ENCODE measurements at places on chromosomes 5 and 9. TPM values are rescaled to one million over a fixed set of nuclear protein-coding genes. Genes with fewer than 3 reads are reported as not detected.

DNA sequence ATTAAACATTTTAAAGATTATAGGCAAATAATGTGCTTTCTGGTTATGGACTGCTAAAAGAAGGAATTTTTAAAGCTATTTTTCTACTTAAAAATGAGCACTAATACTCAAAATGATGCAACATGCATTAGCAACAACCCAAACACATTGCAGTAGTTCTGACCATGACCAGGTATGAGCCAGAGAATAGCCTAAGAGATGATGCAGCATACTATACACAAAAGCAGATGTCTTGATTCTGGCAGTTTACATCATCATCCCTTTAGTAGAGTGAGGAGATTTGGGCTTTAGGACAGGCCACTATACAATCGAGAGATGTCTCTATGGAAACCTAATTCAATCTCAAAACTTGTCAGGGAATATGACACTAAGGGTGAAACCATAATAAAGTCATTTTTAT is 307.1 kb downstream of the PRR16 start:
- no peak overlapping the region for H3K27ac ChIP-seq
- no peaks in the 10 kb centered on the region for H3K27me3 ChIP-seq
- DNase-seq = no peak
- H3K4me3 ChIP-seq = no peak overlapping the region
- no peaks in the 10 kb centered on the region for H3K4me1 ChIP-seq

DNA sequence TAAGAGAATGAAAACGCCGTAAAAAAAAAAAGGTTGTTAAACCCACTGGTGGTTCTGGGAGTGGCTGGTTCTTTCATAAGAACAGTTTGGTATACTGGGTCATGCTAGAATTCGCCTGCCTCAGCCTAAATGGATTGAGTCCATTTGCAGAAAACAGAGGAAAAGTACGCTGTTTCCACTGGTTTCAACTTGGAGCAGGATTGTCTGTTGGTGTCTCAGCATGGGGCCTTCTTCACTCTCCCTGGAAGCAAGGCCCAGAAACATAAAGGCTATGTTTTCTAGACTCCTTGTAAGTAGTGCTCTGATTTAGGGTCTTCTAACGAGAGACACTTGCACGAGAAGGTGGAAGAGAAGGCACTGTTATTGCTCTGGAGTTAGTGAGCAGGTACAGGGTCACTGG is 116.9 kb upstream of the MTAP start:
- H3K27me3 ChIP-seq = no peaks in the 10 kb centered on the region
- H3K27ac ChIP-seq = peak overlapping the region; percentile 96
- DNase-seq = no peak
- no peak overlapping the region for H3K4me3 ChIP-seq
- no peaks in the 10 kb centered on the region for H3K36me3 ChIP-seq

GRCh38 chr9:116726602-116727001 is 39.5 kb downstream of the TRIM32 start:
- H3K36me3 ChIP-seq = no peaks in the 10 kb centered on the region
- H3K27me3 ChIP-seq = no peaks in the 10 kb centered on the region
- no peak overlapping the region for H3K4me3 ChIP-seq
- no peak overlapping the region for H3K27ac ChIP-seq
- DNase-seq = no peak

DNA sequence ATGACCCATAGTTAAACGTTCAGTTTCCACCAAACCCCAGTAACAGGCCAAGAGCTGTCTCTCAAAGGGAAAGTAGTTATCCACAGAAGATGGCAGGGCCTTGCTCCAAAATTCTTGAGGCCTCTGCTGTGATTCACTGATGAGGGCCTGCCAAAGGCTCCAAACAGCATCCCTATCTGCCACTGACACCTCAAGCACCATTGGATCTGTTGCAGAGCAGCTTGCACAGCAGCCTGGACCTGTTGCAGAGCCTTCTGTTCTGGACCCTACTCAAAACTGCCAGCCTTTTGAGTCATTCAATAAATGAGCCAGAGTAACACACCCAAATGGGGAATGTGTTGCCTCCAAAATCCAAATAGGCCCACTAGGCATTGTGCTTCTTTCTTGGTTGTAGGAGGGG is 741.5 kb upstream of the RGMB start:
- no peaks in the 10 kb centered on the region for H3K4me1 ChIP-seq
- no peak for DNase-seq
- no peaks in the 10 kb centered on the region for H3K27me3 ChIP-seq
- no peak overlapping the region for H3K27ac ChIP-seq

DNA sequence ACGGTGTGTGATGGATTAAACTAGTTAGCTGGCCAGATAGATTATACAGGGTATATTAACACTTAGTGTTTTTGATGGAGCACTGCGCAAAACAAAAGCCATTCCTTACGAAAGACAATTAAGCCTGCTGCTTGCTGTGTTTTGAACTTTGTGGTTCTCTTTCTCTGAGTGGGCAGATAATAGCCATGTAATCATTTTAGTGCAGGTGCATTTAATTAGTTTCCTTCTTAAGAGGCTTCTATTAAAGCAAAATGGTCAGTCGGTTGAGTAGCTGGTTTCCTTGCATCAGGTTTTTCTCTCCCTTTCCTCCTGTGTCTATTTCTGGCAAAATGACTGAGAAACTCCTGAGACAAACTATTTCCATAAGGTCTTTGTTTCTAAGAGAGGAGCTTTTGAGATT is 512.5 kb downstream of the DMAC1 start:
- no peaks in the 10 kb centered on the region for H3K4me1 ChIP-seq
- H3K36me3 ChIP-seq = no peaks in the 10 kb centered on the region
- no peaks in the 10 kb centered on the region for H3K27me3 ChIP-seq
- no peak for DNase-seq
- no peak overlapping the region for H3K4me3 ChIP-seq

The NR4A3 gene
- total RNA-seq = 0.22 TPM

DNA sequence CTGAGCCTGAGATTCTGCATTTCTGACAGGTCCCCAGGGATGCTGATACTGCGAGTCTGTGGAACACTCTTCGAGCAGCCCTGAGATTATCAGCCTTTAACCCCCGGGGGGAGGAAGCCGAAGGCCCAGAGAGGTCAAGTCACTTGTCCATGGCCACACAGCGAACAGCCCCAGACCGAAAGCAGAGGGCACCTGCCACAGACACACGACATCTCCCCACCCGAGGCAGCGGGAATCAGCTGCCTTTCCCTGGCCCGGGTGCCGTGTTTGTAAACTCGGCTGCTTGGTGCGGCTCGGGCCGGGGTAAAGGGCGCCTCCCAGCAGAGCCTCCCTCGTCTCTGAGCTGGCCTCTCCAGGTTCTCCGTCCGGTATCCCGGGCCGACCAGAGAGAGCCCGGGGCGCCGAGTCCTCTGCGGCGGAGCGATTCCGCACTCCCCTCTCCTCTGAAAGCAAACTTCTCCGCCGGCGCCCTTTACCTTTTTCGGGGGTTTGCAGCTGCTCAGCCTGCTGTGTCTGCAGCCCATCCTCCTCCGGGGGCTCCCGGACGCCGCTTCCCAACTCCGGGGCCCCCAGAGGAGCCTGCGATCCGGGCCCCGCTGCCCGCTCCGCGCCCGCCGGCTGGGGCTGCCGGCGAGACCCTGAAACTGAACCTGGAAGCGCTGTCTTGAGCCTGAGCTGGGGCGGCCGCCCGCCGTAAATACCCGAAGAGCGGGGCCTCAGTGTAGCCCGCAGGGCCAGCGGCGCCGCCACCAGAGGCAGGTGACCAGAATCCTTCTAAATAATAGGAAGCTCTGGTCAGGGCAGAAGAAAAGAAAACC is at the start of gene CCDC69:
CCDC69 (minus strand) TSS at position 646 of the 818 bp plus-strand sequence; CDS start at position 524, 122 bp downstream.
- no peak within 1 kb of the TSS for H3K27ac ChIP-seq
- no peaks in the 10 kb centered on the region for H3K36me3 ChIP-seq
- peak within 1 kb of the TSS; percentile 91 for H3K4me3 ChIP-seq
- H3K4me1 ChIP-seq = peaks cover 6% of the 10 kb centered on the region
- H3K27me3 ChIP-seq = no peaks in the 10 kb centered on the region

The PRDM9 gene
- total RNA-seq = not detected

DNA sequence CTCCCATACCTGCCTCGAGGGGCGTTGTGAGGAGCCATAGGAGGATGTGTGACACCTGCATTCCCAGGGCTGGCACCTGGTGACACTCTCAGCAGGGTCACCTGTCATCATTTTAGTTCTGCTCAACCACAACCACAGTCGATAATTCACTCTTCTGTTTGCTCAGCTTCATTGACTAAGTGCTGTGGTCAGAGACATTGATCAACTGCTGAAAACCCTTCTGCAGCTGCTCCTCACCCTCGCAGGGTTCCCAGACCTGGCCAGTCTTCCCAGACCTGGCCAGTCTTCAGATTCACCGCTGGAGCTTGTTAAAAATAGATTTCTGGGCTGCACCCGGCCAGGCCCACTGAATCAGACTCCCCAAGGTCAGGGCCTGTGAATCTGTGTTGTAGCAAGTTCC is 92.8 kb downstream of the MVB12B start:
- no peak overlapping the region for H3K4me3 ChIP-seq
- H3K4me1 ChIP-seq = no peaks in the 10 kb centered on the region
- no peak for DNase-seq

DNA sequence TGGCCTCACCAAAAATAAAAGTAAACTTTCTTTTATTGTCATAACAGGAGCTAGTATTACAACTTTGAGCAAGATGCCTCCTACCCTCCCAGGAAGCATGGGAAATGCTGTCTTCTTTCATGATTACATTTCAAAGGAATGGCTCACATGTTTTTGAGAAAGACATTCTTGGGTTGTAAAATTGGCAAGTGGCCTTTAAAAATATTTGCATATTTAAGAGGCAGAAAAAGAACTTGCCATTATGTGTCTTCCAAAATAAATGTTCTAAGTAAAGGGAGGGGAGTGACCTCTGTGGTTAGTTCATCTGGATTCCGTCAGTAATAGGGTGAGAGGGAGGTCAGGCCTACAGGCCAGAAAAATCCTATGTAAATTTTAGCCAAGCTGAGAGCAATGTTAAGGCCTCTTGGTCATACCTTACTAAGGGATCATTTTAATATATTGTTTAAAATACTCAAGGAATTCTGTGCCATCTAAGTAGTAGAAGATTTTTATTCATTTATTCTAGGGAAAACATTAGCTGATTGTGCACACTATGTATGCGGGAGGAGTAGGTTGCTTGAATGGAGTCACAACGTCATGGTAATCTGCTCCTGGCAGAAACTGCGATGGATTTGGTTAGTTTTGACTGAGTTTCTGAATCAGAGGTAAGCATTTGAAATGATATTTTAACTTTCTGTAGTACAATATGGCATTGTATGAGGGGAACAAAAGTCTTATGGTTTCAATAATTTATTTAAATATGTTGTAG is 1485.7 kb upstream of the CDH9 start:
- H3K27ac ChIP-seq = no peak overlapping the region
- H3K36me3 ChIP-seq = no peaks in the 10 kb centered on the region
- H3K4me1 ChIP-seq = peaks cover 3% of the 10 kb centered on the region
- peak; percentile 45 for DNase-seq

The NRARP gene
- 50.0 TPM for total RNA-seq

DNA sequence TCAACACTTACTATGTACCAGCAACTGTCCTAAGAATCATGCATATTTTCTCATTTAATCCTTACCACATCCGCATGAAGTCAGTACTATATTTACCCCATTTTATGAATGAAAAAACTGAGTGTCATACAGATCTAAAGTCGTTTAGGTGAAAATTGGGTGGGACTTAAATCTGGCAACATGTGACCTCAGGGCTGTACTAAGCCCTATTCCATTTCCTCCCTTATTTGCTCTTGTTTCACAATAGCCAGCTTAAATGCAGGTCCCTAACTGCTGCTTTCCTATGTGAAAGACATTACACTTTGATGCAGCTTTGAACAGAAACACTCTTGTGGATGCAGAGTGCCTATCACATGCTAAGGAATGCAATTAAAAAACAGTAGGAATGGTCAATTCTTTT is 2.5 kb upstream of the RAB14 start:
- H3K36me3 ChIP-seq = no peaks in the 10 kb centered on the region
- peaks cover 18% of the 10 kb centered on the region for H3K4me1 ChIP-seq

- DNase-seq = no peak
- no peaks in the 10 kb centered on the region for H3K4me1 ChIP-seq
- H3K27me3 ChIP-seq = no peaks in the 10 kb centered on the region
- H3K36me3 ChIP-seq = no peaks in the 10 kb centered on the region
Measured at GRCh38 chr5:174426388-174426787, 298.0 kb upstream of the MSX2 start.

DNA sequence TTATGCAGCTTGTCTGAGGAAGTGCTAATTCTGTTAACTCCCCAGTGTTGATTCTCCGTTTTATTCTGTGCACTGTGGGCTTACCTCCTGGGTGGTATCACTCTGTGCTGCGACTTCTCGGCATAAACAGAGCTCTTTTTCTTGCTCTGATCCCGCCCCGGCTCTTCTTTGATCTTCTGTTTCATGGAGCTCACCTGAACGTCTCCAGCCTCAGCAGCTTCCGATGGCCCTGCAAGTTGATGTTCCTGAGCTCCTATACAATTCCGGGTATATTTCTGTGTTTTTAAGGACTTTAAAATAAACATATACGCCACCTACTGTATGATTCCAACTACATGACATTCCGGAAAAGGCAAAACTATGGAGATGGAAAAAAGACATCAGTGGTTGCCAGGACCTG is 110.8 kb downstream of the TENT4A start:
- no peaks in the 10 kb centered on the region for H3K36me3 ChIP-seq
- no peaks in the 10 kb centered on the region for H3K27me3 ChIP-seq

The SMIM33 gene
- not detected for total RNA-seq

DNA sequence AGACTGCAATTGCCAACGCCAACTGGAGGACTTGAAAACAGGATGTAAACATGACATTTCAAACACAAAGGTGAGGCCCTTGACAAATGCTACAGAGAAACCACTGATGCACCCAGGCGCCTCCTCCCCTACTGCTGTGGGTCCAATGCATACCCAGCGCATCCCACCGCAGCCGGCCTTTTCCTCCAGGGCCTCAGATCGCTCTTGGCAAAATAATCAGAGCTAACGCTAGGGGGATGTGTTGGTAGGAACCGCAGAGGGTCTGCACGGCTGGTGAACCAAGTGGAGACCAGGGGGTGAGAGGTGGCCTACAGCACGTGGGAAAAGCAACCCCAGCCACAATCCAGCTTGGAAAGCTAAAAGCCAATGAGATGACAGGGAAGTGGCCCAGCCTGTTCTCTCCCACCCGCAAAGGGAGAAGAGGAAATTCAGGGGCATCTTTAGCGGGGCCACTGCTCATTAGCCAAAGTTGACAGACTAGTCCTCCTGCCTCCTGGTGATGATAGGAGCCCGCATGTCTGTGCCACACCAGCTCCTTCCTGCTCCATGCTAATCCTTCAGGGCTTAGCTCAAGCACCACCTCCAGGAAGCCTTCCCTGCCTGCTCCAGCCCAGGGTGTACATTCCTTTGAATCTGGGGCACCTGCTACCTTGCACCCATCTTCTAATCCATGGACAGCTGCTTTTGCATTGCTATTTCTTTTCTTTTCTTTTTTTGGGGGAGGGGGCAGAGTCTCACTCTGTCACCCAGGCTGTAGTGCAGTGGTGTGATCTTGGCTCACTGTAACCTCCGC is 5.9 kb downstream of the FAM163B start:
- peaks cover 3% of the 10 kb centered on the region for H3K27me3 ChIP-seq
- H3K4me3 ChIP-seq = no peak overlapping the region
- DNase-seq = no peak
- no peak overlapping the region for H3K27ac ChIP-seq

GRCh38 chr9:79565245-79565644 is 6.5 kb upstream of the TLE4 start:
- no peak overlapping the region for H3K4me3 ChIP-seq
- DNase-seq = no peak
- peaks cover 19% of the 10 kb centered on the region for H3K4me1 ChIP-seq
- H3K27me3 ChIP-seq = peaks cover 21% of the 10 kb centered on the region
- no peaks in the 10 kb centered on the region for H3K36me3 ChIP-seq

GRCh38 chr5:17719592-17719991 is 85.3 kb downstream of the TAF11L14 start:
- no peaks in the 10 kb centered on the region for H3K36me3 ChIP-seq
- no peaks in the 10 kb centered on the region for H3K4me1 ChIP-seq
- no peak overlapping the region for H3K4me3 ChIP-seq
- no peak overlapping the region for H3K27ac ChIP-seq
- no peaks in the 10 kb centered on the region for H3K27me3 ChIP-seq

GRCh38 chr5:73121119-73121463 is 716 bp downstream of the TMEM171 start:
- no peaks in the 10 kb centered on the region for H3K36me3 ChIP-seq
- H3K27ac ChIP-seq = no peak overlapping the region
- peak; percentile 31 for DNase-seq
- H3K27me3 ChIP-seq = no peaks in the 10 kb centered on the region
